ENCODE measurements at places on chromosomes 13 and 19.

- no peak for DNase-seq
These were observed 5.0 kb downstream of the LRRC25 start for GRCh38 chr19:18392417-18392816.

DNA sequence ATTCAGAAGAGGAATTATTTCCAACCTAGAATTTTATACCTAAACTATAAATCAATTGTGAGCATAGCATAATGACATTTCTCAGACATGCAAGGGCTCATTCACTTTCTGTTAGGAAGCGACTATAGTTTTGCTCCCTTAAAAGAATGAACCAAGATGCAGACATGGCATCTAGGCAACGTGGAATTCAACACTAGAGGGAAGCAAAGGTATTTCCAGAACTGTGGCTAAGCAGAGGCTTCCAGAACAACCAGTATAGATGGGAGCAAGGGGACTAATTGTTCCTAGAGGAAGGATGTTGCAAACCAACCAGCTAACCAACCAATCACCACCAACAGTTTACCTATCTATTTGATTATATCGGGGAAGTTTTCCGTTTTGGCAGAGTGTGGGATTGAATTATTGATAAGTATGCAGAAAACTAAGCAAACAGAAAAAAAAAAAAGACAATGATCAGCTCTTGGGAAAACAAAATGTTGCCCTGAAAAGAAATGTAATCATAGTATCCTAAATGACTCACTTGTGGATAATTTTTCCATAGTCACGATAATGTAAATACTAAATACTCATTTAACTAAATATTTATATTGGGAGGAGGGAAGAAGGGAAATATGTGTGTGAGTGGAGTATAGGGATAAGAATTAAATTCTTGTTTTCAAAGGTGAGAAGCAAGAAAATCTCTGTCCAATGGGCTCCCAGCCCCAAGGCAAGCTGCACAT, 21.1 kb downstream of the ARL11 start:
- no peak for DNase-seq

DNA sequence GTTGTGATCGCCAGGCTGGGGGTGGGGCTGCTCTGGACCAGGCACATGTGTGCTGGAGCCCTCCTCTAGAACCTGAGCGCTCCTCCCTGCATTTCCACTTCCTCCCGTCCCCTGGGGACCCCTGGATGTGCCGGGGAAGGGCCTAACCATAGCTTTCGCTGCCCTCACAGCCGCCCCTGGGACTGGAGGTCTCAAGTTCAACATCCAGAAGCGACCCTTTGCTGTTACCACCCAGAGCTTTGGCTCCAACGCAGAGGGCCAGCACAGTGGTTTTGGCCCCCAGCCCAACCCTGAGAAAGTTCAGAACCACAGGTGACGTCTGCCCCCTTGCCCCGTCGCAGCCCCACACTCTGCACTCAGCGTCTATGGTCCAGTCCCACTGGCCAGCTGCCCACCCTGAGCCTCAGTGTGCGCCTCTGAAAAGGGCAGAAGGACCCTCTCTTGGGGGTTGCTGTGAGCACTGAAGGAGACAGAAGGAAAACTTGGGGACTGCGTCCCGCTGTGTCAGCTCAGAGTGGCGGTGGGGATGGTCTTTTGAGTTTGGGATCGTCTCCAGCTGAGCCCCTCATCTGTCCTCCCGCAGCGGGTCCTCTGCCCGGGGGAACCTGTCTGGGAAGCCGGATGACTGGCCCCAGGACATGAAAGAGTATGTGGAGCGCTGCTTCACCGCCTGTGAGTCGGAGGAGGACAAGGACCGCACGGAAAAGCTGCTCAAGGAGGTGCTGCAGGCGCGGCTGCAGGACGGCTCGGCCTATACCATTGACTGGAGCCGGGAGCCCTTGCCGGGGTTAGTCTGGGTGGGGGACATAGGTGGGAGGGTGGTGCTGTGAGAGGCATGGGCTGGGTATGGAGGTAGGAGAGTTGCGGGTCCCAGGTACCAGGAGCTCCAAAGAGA, 6.0 kb downstream of the LENG8 start:
- no peak for DNase-seq

- DNase-seq: peak; percentile 17
These were observed 99.5 kb downstream of the SIPA1L3 start for GRCh38 chr19:38006361-38007045.

GRCh38 chr13:114097212-114097892, 35.1 kb downstream of the RASA3 start:
- DNase-seq: no peak
